ENCODE measurements at places on chromosomes 6 and 20.

DNA sequence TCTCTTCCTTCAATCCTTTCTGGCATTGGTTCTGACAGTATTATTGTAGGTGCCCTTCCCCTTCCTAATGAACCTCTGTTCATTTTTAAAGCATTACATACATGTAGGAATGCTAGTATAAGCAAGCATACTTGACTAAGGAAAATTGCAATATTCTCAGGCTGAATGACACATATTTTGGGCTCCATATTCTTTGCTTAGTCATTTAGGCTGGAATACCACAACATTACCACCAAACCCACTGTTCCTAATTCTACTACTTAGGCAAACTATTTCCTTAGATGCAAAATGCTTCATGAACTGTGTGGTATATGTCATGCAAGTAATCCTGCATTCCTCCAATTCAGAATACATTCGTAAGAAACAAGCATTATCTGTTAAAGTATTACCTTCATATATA is 113.9 kb downstream of the PRDM1 start:
- DNase-seq: no peak

- no peak for DNase-seq
These were observed 223.4 kb downstream of the FOXC1 start for GRCh38 chr6:1832844-1833787.

DNA sequence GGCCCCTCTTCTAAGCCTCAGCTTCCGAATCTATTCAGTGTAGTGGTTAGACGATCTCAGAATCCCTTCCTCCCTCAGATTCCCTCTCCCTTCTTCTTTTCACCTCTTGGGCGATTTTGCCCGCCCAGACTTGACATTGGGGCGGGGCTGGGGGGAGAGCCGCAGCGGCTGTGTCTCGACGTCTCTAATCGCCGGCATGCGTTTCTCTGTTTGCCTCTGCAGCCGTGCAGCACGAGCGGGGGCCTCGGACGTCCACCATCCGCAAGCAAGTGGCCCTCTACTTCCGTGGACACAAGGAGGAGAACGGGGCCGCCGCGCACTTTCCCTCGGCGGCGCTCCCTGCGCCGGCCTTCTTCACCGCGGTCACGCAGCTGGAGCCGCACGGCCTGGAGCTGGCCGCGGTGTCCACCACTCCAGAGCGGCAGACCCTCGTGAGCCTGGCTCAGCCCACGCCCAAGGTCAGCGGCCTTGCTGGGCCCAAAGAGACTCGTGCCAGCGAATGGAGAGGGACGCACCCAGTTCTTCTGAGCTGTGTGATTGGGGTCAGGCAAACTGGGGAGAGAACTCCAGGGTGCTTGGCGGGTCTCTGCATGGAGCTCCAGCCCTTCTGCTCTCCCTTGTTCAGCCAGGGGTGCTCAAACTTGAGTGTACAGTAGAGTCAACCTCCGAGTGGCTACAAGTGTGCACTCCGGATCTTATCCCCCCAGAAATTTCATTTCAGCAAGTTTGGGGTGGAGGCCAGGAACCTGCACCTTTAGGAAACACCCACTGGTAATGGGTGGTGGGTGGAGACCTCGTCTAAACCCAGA is 10.7 kb downstream of the NR2E1 start:
- no peak for DNase-seq

DNA sequence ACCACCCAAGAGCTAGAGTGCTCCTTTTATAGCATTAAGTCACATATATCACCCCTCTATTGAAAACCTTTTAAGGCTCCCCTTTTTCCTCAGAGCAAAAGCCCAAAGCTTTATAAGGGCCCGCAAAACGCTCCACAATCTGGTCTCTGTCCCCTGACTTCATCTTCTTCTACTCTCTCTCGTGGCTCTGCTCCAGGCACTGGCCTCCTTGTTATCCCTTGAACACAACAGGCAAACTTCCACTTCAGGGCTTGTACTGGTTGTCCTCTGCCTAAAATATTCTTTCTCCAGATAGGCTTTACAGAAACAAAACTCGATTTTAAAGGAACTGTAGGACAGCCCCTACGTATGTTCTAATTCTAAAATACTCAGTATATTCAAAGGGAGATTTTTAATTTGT is 44.0 kb upstream of the SPDEF start:
- DNase-seq: no peak

GRCh38 chr6:14706378-14706929 is 539.4 kb upstream of the JARID2 start:
- DNase-seq: peak; percentile 42

- no peak for DNase-seq
These were observed 124.6 kb upstream of the CDH4 start for GRCh38 chr20:61127311-61128039.

DNA sequence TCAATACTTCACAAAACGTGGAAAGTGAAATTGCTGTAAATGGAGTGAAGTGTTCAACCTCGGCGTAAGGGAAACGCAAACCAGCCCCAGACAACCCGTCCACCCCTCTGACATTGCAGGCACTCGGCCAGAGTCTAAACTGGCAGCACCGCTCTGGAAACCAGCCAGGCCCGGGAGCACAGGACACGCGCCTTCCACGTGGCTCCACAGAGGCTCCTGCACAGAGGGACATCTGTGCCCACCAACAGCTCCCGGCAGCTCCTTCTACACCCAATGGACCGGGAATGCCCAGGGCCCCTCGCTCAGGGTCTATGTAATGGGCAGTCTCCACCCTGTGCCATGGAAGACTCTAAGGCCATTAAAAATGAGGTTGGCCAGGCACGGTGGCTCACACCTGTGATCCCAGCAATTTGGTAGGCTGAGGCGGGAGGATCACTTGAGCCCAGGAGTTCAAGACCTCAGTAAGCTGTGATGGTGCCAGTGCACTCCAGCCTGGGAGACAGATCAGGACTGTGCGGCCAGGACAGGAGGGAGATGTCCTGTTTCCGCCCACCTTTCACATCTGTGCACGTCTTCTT is 3.4 kb upstream of the HELZ2 start:
- DNase-seq: no peak

GRCh38 chr6:36327226-36327918 is 9.3 kb downstream of the BNIP5 start:
- no peak for DNase-seq

DNA sequence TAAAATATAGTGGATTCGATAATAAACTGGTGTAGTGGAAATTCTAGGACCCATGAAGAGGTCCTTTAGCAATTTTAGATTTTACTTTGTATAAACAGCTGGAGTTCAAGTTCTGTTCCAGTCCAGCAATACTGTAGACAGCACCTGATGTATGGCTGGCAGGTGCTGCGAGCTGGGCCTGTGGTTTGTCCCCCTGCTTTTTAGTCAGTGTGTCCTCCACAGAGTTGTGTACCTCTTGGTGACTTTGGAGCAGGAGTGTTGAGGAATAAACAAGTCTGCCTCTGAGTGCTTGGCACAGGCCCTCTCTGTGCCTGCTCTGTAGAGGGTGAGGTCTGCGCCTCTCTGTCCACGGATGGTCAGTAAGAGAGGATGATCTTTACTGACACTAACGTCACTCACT is 13.8 kb downstream of the STX16 start:
- no peak for DNase-seq

DNA sequence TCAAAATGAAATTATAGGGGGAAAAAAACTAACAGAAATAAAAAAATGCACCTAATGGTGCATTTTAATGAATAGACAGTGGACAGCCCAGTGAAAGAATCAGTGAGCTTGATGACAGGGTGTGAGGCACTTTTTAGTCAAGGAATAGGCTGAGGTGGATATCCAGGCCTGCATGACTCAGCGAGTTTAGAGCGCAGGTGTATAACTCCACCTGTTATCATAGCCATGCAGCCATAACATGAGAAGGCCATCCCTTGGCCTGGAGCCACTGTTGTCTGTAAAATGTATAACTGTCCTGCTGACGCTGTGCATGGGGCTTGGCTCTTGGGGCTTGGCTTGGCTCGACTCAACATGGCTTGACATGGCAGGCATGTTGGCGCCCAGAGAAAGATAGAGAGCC is 331.5 kb upstream of the NOX3 start:
- DNase-seq: no peak

- no peak for DNase-seq
These were observed 2.7 kb downstream of the CALHM5 start for GRCh38 chr6:116514111-116514510.

DNA sequence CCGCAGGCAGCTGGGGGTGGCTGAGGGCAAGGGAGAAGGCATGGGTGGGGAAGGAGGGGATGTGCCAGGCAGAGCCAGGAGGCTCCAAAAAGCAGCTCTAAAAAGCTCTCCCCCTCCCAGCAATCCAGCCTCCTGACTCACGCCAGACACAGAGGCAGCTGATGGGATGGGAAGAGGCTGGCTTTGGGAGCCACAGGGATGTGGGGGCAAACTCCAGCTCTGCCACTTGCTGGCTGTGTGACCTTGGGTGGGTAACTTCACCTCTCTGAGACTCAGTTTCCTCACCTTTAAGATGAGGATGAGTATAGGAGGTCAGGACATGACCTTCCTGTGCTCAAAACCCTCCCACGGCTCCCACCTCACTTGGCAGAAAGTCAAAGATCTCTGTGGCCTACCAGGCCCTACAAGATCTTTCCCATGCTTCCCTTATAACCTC is 148.9 kb downstream of the CEBPB start:
- DNase-seq: no peak

GRCh38 chr20:10853176-10853575 is 179.4 kb upstream of the JAG1 start:
- DNase-seq: no peak

DNA sequence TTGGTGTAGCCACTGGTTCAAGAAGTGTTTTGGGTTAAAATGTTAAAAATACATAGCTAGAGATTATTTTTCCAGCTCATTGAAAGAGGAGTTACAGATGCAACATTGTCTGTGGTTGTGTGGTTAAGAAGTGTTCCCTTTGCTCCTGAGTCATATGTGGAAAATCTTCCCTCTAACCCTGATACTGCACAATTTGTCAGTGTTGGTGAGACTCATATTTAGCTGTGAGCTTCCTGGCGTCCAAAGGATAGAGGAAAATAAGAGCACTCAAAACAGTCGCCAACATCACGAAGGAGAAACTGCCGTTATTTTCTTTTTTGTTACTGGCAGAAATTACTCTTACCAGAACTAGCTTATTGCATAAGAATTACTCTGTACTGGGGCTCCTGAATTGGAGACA is 250.4 kb downstream of the CDH4 start:
- no peak for DNase-seq

DNA sequence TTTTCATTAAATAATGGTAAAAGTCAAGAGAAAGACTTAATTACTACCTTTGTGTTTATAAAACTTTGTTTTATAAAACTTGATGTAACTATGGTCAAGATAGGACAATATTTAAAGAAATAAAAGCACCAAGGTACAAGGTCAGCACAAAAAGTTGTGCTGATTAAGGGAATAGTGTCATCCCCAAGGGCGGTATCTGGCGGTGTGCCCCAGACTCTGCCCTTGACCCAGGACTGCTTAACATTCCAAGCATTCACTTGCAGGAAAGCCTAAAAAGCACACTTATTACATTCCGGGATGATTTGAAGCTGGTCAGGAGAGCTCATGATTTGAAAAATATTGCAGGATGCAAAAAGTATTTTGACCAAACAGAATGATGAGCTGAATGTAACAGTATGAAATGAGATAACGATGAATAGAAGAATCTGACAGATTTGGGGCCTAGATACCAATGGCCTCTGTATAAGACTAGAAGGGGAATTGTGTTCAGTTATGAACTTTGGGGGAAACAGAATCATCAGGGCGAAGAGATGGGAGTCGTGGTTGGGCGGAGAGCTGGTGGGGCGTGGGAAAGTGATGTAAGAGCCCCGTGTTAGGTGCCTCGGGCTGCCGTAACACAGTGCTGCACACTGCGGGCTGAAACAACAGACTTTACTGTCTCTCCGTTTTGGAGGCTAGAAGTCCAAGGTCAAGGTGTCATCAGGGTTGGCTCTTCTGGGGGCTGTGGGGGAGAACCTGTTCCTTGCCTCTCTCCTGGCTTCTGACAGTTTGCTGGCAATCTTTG is 77.2 kb downstream of the CDC5L start:
- no peak for DNase-seq

DNA sequence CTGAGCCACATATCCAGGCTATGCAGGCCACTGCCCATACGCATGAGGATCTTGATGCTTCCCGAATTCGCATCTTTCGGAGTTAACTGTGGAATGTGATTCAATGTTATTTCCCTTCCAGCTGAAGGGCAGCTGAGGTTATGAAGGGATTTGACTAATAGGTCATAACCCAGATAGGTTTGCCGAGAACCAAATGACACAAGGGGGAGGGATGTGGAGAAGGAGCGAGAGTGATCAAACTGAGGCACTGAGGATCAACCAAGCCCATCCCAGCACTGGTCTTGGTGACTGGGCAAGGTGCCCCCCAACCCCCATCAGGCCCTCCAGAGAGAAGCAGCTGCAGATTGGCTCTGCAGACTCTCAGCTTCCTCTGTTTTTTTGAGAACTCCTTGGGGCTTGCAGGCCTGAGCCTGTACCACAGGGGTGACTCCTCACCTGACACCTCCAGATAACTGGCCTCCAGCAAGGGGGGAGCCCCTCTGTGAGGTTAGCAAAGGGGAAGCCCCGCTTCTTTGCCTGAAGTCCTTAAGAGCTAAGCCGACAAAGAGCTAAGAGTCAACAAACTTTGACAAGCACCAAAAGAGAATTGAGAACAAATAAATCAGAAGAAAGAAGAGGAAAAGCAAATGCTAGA is 185.9 kb downstream of the PDE7B start:
- no peak for DNase-seq

All from stimulated activated CD4-positive, alpha-beta T cell treated with anti-CD3 and anti-CD28 coated beads, Interleukin-1b, Interleukin-23, amount 100 ng/mL, for 1 hour (primary cell).